ENCODE measurements at places on chromosomes 16 and 17.
A peak's percentile ranks its signal among the peaks of the same experiment; 100 is the strongest.

DNA sequence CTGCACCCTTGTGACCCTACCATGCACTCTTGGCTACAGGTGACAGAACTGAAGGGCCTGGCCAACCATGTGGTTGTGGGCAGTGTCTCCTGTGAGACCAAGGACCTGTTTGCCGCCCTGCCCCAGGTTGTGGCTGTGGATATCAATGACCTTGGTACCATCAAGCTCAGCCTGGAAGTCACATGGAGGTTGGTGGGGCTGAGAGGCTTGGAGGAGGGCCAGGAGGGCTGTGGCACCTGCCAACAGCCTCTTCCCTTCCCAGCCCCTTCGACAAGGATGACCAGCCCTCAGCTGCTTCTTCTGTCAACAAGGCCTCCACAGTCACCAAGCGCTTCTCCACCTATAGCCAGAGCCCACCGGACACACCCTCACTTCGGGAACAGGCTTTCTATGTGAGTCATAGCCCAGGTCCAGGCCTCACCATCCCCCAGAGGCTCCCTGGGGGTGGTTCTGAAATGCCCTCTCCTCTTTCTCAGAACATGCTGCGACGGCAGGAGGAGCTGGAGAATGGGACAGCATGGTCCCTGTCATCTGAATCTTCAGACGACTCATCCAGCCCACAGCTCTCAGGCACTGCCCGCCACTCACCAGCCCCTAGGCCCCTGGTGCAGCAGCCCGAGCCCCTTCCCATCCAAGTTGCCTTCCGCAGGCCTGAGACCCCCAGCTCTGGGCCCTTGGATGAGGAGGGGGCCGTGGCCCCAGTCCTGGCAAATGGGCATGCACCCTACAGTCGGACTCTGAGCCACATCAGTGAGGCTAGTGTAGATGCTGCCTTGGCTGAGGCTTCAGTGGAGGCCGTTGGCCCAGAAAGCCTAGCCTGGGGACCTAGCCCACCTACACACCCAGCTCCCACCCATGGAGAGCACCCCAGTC, 13.0 kb downstream of the RIPOR1 start:
- DNase-seq: no peak

DNA sequence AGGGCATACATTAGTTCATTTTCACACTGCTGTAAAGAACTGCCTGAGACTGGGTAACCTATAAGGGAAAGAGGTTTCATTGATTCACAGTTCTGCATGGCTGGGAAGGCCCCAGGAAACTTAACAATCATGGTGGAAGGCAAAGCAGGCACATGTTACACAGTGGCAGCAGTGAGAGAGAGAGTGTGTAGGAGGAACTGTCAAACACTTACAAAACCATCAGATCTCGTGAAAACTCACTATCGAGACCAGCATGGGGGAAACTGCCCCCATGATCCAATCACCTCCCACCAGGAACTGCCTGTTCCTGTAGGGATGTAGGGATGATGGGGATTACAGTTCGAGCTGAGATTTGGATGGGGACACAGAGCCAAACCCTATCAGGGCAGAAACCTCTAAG, 17.2 kb downstream of the NUBP1 start:
- DNase-seq: no peak

GRCh38 chr16:88591577-88592021, 21.4 kb downstream of the ZC3H18 start:
- DNase-seq: no peak

GRCh38 chr16:74199842-74200124, 96.8 kb upstream of the PSMD7 start:
- DNase-seq: no peak

GRCh38 chr16:86396901-86397311, 113.4 kb upstream of the FOXF1 start:
- DNase-seq: no peak

- no peak for DNase-seq
Measured at GRCh38 chr16:50856991-50857390, 115.1 kb downstream of the CYLD start.

- no peak for DNase-seq
Measured at GRCh38 chr17:9902120-9902519, 3.0 kb downstream of the RCVRN start.

DNA sequence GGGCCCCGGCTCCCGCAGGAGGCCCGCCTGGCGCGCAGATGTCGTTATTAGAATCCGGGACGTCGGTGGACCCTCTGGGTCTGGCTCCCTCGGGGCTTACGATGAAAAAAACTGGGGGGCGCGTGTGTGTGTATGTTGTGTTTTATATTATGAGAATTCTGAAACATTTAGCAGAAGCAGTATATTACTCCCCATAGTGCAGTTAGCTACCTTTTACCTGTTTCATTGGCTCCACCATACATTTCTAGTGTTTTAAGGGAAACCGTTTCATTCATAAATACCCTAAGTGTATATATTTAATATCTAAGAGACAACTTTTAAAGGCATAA, 486 bp upstream of the DNAJA2 start:
- no peak for DNase-seq

GRCh38 chr16:20409398-20410120, at the start of gene ACSM5:
Gene ACSM5, plus strand, starts transcription at chr16:20409534. Its CDS starts 1,951 bp downstream, at chr16:20411485.
- peak; percentile 70 for DNase-seq

DNA sequence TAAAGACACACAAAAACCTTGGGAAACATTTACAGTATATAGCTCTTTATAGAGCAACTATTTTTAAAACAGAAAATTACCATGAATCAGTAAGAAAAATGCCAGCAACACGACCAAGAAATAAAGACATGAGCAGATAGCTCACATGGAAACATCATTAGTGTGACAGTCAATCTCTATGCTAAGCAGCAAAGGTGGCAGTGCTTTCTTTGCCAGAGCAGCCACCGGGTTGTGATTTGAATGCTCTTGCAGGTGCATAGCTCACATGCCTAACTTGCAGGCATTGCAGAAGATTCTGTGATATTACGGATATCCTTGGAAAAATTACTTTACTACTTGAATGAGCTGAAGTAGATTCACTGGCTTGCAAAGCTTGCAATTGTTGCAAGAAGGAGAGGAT, 652.9 kb upstream of the C16orf82 start:
- DNase-seq: no peak

DNA sequence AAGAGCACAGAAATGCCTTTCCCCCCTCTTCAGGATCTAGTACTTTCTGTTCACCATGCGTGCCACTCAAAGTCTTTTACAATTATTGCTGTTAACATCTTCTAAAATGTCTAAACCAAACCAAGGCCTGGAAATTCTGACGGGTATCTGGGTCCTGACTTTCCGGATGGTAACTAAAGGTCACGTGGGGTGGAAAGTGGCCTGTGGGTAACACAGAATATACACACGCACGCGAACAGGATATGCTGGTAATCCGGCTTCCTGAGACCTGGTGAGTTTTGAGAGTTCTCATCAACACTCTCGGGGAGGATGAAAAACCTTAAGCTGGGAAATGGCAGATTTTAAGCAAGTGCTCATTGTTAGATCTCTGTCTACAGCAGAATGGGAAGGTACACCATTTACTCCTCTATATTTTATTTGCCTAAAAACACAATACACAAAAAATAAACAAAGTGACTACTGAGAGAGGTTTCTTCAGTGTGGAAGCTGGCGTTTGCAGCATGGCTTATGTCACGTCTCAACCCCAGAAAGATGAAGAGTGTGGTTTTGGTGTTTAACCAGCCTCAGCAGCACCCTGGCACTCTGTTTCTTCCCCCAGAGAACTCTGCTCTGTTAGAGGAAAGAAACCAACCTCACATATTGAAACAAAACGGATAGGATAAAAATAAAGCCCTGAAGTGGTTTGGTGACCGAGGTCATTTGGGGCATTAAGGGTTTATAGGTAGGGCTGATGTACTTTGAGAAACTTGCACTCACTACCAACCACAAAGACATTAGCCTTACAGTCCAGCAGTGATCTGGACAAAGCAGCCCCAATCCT, 37.3 kb downstream of the SMG6 start:
- no peak for DNase-seq

Measured in globus pallidus (tissue), 1 donor.